NCI-H1092 (cell line): ENCODE measurements at places on chromosomes 4 and X.

DNA sequence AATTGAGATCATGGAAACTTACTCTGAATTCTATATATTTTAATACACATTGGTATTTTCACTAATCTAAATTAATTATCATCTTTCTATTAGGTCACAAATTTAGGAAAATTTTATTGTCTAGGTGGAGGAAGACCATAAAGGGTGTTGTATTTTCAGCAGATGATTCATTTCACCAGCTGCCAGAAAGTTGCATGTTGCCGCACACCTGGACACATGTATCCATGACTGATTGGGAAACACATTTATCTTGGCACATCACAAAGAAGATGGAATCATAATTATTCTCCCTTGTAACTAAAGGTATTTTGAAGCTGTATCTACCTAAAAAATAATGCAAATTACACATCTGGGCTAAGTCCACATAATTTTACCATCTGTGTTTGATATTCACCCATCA, 33.1 kb downstream of the SLC7A11 start:
- DNase-seq = no peak

DNA sequence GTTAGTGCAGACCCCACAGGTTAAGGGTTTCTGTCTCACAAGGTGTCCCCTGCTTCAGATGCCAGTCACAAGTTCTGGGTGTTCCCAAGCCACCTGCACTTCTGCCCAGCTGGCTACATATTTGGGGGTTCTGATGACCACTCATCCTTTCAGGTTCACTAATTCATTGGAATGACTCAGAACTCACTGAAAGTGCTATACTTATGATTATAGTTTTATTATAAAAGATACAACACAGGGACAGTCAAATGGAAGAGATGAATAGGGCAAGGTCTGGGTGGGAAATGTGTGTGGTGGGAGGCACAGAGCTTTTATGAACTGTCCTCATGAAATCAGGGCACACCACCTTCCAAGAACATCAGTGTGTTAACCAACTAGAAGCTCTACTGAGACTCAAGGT, 97.7 kb upstream of the CASK start:
- no peak for DNase-seq

DNA sequence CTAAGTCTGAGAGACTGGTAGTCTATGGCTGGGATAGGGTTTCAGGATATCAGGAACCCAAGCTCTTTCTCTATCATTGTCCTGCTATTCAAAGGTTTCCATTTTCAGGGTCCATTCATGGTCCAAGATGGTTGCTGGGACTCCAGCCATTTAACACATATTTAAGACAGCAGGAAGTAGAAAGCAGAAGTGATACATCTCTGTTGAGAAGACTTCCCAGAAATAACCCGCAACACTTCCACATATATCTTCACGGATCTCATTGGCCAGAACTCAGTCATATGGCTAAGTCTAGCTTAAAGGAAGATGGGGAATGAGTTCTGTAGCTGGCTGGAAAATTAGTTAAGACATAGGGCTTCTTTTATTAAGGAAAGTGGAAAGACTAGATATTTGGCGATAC, 23.8 kb downstream of the CTSO start:
- no peak for DNase-seq

- DNase-seq = no peak
Observed at GRCh38 chr4:7828011-7828720, 111.5 kb downstream of the AFAP1 start.

DNA sequence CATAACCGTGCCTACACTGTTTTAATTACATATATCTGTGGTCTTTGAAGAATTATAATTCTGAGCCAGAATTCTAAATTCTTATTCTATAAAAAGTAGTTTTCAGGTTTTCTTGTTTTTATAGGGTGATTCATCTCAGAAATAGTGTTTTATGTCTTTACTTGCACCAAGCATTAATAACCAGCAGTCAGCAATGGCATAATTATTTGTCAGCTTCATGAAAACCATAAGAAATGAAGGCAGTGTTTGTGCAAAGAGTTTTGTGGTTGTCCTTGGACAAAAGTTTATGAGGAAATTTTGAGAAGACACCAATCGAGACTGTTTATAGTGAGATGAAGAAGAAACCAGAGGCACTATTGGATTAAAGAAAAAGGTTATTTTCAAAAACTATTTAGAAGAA, 37.2 kb downstream of the EDNRA start:
- DNase-seq = no peak

- no peak for DNase-seq
Observed at GRCh38 chr4:173434231-173434630, 35.3 kb upstream of the SCRG1 start.

DNA sequence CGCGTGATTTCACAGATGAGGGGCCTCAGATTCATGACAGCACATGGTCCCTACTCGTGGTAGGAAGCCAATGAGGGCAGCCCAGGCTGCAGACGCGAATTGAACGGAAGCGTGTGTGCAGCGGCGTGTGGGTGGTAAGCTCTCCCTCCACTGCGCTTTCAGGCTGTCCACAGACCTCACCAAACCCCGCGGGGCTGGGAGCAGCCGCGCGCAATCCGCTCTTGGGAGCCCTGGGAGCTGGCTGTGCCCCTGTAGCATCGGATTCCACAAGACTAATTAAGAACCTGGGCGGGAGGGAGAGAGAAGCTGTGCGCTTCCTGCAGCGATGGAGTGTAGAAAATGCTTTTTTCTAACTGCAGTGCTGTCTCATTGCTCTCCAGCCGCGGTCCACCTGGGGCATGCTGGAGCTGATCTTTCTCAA, 134.9 kb downstream of the STOX2 start:
- no peak for DNase-seq

DNA sequence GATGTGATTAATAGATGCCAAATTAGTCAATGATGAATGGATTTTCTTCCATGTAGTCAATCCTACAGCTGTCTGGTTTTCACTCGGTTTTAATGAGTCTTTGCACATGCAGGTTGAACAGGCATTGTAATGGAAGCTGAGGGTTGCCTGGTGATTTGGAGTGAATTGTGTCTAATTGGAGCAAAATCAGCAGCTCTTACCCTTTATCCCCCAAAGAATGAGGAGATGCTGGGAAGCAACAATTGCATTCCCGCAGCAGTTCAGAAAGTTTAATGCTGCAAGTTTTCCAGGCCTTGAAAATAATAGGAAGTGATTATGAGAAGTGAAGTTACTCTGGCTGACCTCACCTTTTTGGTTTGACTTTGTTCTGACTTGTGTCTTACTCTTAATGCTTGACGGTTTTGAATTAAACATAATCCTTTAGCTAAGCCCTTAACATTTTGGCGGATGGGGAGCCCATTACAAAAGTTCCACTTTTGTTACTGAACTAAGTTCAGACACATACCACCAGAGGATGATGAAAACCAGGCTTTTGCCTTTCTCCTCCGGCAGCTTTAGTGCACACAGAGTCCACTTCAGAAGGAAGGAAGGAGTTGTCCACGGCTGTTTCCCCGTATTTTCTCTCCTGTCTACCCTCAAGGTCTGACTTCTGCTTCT, 78.8 kb upstream of the TBC1D9 start:
- DNase-seq = no peak

DNA sequence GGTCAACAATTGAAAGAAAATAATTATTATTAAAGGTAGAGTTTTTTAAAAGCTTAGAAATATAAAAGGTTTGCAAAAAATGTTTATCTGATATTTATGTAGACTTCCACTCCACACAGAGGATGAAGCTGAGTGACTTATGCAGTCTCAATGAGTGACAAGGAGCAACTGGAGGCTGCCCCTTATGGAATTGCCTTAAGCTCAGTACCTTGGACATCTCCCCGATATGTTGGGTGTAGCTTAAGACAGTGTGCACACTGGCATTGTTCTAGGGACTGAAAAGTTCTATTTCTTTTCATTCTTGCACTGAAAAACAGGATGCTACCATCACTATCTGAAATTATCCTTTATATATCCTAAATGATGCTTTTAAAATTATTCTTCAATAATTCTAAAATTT, 292.1 kb downstream of the PRDM5 start:
- no peak for DNase-seq

- DNase-seq = no peak
Observed at GRCh38 chr4:115119804-115120352, 6.5 kb upstream of the NDST4 start.

- no peak for DNase-seq
Observed at GRCh38 chr4:150769248-150769647, 187.3 kb downstream of the MAB21L2 start.

GRCh38 chr4:77022560-77023179, 53.1 kb downstream of the CCNI start:
- no peak for DNase-seq

GRCh38 chr4:53574528-53574927, 16.8 kb downstream of the LNX1 start:
- DNase-seq = no peak

DNA sequence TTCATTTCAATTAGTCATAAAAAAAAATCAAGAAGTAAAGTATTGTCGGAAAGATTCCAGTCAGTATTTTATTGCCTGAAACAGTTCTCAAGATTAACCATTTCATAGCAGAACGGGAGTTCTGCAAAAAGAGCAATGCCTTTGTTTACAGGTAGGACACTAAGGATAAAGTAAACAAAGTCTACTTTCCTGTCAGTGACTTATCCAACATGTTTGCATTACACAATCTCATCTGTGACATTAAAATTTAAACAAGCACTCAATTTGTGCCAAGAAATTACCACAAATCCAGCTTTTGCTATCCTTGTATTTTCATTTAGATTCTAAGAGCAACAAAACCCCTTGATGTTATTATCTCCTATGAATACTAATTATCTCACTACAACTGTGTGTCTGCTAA, 306.5 kb upstream of the LDB2 start:
- DNase-seq = no peak

DNA sequence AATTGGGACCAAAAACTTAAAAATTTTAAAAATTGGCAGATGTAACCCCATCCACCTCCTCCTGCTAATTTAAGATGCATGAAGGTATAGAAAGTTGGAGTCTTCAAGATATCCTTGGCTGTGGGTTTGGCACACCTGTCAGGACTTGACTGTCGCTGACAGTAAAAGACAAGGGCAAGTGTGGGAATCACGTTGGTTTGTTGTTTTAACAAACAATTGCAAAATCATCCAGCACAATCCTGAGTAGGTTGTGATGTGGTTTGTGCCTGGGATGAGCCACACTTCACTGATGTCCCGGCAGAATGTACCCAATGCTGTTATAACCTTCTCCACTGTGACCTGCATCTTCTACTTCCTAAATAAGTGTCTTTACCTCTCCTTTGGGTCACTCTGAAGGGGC, 24.0 kb downstream of the HOPX start:
- no peak for DNase-seq

DNA sequence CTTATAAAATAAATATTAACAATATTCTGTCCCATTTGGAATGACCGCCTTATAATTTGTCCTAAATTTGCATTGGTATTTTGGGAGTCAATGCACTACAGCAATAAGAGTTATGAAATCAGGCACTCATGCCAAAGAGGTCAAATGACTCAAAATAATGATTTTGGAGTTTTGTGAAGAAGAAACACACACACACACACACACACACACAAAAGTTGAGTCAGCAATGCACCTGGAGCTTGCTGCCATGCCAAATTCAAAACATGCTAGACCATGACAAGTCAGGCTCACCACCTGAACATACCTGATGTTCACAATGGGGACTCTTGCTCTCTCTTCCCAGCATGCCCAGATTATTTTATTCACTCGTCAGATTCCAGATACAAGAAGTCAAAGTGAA, 56.7 kb downstream of the PROM1 start:
- no peak for DNase-seq

DNA sequence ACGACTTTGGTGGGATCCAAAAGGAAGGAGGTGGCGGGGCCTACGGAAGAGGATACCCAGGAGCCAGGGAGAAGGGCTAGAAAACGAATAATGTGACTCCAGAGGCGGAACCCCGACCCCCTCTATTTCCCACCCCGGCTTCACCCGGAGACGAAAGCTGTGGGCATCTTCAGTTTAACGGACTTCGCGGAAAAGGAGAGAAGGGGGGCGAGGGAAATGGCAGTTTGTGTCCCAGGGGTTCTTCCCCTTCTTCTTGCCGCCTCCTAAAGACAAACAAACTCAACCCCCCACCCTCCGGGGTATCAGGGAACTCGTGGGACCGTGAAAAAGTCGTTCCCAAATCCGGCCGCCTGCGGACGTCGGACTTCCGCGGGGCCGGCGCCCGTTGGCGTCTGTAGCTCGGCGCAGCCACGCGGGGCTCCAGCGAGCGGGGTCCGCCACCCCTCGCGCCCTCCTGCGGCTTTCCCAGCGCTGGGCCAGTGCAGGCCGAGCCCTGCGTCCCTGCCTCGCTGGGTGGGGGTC, 3.6 kb upstream of the LEF1 start:
- peak; percentile 48 for DNase-seq

DNA sequence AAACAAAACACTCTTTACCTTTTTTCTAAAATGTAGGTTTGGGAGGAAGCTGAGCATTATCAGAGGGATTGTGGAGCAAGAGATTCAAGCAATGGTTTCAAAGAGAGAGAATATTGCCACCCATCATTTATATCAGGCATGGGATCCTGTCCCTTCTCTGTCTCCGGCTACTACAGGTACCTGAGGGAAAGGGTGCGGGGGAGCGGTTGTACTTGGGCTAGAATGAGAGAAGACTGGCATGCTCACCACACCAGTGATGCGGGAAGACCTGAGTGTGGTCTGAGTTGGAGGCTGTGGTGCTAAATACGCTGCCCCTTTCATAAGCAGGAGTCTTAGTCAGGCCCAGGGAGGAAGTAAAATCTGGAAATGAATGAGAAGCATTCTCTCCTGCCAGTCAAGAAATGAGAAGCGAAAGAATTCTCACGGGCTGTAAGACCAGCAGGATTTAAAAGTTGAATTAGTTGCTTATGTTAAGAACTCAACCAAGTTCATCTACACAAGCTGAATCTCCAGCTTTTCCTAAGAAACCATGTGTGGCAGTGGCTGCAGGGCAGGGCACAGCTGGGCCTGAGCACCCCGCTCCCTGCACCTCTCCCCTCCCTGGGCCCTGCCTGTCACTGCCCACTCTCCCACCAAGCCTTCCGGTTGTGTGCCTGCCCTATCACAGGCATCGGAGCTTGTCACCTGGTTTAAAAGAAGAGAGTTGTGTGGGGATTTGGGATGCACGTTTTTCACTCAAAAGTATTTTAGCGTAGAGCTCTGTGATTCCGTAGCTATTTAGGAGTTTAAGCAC, 24.8 kb upstream of the MSANTD1 start:
- DNase-seq = no peak

- DNase-seq = peak; percentile 2
Observed at GRCh38 chrX:142076633-142077032, 128.5 kb downstream of the MAGEC2 start.

GRCh38 chrX:72123471-72124185, 8.1 kb downstream of the RTL5 start:
- DNase-seq = no peak

DNA sequence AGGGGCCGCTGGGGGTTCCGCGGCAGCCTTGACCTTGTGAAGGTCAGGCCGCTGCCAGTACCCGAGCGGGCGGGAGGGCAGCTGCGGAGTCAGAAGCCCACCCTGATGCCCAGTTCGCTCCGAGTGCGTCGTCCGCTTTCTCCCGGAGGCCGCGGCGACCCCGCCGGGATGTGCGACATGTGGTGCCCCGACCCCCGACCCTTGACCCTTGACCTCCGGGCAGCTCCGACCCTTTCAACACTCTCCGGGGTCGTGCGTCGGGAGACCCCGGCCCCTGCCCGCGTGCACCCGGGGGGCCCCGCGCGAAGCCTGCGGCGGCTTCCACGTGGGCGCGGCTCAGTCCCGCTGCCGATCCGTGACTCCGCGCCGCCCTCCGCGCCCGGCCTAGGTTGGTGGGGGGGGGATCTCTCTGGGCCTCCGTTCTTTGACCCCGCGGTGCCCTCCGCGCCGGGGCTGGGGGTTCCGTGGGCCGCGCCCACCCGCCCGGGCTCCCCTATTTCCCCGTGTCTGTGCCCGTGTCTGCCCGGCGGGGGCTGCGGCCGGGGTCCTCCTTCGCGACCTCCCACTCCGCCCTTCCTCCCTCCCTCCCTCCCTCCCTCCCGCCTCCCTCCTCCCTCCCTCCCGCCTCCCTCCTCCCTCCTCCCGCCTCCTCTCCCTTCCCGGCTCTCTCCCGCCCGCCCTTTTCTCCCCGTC, 609 bp upstream of the SLC25A6 start:
- DNase-seq = no peak
